ENCODE measurements at places on chromosomes 13 and 19.

DNA sequence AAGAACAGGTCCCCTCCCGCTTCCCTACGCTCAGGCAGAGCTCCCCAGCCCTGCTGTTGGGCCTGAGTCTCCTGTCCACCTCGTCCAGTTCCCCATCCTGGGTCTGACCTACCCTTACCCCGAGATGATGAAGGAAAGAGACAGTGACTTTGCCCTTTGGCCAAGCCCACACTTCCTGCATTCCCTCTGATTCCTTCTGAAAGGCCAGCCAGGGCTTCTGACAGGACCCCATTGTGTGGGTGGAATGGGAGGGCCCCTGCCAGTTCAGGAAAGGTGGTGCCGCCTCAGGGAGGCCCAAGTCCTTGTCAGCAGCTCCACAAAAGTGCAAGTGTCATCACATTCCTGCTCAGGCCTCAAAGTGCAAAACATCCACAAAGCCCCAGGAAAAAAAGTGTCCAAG, 177.8 kb downstream of the PAN3 start:
- DNase-seq = no peak

DNA sequence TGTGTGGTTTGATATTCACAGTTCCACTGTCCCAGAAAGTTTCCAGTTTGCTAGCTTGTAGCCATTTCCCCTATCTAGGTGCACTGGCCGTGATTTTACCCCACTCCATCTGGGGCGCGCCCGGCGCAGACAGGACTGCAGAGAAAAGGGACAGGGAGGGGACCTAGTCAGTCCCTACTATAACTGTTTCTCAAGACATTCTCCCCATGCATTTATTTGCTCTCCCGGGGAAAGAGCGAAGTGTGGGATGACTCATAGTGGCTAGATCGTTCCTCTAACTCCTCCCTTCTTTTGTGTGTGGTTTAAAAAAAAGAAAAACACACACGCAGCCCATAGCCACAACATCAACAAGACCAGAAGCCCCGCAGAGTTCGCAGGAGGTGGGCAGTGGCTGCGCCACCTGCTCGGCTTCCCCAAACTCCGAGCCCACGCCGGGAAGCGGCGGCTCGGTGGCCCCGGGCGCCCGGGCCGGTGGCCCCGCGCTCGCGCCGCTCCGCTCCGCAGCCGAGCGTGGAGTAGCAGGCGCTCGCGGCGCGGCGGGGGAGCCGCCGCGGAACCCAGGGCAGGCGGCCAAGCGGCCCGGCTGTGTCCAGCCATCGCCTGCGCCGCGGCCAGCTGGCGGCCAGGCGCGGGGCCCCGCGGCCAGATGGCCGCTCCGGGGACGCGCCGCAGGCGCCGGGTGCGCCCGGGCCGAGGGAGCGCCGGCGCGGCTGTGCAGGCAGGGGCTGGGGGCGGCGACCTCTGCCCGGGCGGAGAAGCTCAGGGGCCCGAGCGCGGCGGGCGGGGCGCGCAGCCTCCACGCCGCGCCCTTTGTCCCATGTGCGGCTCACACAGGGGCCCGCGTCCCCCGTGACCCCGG, 653 bp downstream of the TMTC4 start:
- DNase-seq = peak; percentile 58

DNA sequence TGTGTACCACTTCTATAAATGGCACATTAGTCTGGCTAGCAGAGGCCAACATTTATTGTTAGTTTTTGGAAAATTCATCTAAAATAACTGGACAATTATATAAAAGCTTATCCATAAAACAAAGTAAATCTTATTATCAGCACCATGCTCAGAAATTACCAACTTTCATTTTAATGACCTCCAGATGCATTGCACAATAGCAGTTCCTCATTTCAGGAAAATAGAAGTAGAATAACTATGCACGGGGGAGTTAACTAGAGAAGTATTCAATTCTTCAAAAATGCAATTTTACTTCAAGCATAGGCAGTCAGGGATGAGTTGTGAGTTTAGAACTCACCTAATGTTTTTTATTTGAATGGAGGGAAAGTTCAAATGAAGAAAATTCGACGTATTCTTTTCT, 1023.5 kb downstream of the PCDH17 start:
- no peak for DNase-seq

DNA sequence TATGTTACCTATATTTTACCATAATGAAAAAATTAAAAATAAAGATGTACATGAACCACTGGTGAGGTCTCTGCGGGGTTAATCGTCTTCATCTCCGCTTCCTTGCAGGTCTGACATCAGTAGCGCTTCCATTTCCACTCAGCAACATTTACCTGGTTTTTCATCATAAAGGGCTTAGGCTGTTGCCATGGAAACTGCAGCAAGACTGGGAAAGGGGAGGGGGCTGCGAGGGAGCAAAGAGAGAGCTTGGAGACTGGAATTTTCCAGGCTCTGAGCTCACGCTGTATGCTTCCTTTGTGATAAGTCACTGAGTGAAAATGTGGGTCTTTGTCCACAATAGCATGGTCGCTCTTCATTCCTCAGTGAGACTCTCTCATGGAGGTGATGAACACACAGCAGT, 136.6 kb upstream of the USP29 start:
- DNase-seq = no peak

- no peak for DNase-seq
These were observed 1.7 kb downstream of the PLEKHA4 start for GRCh38 chr19:48866692-48867091.

DNA sequence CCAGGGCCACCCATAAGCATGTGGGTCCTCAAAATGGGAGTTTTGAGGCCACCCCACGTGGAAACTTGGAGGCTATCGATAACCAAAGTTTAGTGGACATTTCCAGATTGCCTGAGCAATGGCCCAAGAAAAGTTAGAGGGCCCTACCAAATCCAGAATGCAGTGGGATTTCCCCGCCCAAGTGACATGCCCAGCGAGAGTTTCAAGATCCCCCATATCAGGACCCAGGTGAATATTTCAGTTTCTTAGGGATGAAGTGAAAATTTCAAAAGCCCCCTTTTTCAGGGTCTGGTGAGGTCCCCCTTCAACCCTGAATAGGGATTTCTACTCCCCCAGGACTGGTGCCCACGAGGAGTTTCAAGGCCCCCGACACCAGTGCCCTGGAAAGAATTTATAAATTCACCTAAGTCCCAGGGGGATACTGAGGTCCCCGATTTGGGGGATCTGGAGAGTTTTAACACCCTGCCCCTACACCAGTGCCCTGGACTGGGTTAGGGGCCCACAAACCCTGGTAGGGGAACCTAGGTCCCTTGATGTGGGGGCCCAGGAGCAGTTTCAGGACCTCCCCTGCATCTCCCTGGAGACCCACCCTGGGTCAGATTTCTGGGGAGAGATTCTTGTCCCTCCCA, 695 bp downstream of the BST2 start:
- no peak for DNase-seq

GRCh38 chr13:95858286-95859075, 181.5 kb downstream of the DNAJC3 start:
- no peak for DNase-seq

DNA sequence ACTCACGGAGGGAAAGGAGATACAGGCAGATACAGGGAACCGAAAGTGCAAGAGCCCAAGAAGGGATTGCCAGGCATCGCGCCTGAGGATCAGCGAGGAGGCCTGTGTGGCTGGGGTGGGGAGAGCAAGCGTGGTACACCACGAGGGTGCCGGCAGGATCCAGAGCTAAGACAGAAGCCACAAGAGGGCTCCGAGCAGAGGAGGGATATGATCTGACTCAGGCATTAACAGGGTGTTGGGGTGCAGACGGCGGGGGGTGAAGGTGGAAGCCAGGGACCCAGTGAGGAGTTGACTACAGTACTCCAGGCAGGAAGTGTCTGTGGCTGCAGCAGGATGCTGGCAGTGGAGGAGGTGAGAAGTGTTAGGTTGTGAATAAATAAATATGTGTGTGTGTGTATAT, 5.4 kb upstream of the PPP1R37 start:
- DNase-seq = no peak

GRCh38 chr19:29875931-29876330, 64.1 kb downstream of the CCNE1 start:
- no peak for DNase-seq

DNA sequence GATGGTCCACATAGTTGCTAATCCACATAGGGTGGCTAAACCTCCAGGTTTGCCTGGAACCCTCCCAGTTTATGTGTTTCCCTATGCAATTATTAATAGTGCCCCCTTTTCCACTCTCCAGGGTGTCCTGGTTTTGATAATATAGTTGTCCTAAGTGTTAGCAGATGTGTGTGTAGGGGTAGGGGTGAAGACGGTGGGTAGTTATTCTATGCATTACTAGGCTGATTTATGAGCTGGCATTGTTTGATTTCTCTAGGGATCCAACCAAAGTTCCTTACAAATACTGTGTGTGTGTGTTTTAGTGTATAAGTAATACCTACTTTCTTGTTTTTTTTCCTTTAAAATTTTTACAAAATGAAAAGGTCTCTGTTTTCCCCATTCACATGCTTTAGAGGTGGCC, 21.1 kb downstream of the GTF2F2 start:
- no peak for DNase-seq

DNA sequence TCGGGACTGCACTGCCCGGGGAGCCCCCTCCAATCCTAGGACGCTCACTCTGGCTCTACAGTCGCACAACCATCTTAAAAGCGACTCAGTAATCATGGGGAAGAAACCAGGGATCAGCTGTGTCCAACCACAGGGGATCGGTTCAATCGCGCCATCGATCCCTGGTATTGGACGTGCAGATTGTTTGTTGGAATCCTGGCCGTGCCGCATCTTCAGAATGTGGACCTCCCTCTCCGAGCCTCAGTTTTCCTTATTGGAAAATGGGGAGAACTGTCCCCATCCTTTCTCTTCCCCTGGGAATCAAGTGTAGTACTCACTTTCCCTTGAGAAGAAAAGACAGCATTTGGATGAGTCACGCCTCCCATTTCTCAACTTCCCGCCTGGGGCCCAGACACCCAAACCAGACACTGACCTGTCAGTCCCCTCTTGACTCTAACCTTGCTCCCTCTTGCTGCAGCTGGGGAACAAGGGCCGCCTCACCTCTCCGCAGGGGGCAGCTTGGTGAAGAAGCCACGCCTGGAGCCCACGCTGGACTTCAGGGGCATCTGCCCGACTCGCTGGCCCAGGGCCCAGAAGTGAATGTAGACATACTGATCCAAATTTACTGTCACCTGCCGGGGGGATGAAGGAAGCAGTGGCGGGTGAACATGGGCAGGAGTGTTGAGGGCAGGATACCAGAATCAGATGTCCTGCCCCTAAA, 17.6 kb downstream of the EMP3 start:
- no peak for DNase-seq

GRCh38 chr13:40622761-40623160, 43.7 kb downstream of the FOXO1 start:
- DNase-seq = no peak

- no peak for DNase-seq
These were observed 59.4 kb upstream of the SPRY2 start for GRCh38 chr13:80400164-80400864.

DNA sequence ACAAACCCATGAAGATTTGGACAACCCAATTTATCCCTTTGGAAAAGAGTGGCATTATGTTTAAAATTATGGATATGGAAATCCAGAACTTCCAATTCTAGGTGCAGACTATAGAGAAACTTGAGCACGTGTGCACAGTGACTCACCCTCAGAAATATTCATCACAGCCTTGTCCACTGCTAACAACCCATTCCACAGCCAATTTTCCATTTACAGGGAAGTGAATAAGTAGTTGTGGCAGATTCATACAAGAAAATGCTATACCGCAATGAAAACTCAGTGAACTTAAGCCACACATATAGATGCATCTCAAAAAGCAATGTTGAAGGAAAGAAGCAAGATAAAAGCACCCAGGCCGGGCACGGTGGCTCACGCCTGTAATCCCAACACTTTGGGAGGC, 133.3 kb downstream of the USP12 start:
- no peak for DNase-seq

Measured in GM06990 (cell line).